ENCODE measurements at places on chromosomes 6 and 20. TPM values are rescaled to one million over a fixed set of nuclear protein-coding genes. Genes with fewer than 3 reads are reported as not detected.

Gene NOX3
- polyA plus RNA-seq: not detected

Gene MAP3K5
- polyA plus RNA-seq: 2.4 TPM

Gene RNF217
- 25.5 TPM for polyA plus RNA-seq

Gene AKAP12
- 13.9 TPM for polyA plus RNA-seq

Gene GGTLC1
- not detected for polyA plus RNA-seq

Gene GJA10
- polyA plus RNA-seq: not detected

Gene C6orf52
- 0.60 TPM for polyA plus RNA-seq

DNA sequence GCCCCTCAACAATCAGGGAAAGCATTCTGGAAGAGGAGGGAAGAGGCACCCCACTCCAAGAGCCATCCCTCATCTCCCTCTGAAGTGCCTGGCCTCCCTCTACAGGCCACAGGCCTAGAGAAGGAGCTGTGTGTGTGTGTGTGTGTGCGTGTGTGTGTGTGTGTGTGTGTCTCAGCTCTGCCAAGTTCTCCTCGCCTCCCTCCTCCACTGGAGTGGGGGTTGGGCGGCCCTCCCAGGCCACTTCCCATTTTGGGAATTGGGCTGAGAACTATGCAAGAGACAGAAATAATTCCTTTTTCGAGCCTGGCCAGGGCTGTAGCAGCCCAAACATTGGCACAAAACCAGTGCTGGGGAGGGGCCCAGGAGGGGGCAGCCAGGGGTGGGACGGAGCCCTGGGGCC, 35.7 kb downstream of the KCNB1 start:
- no peak for DNase-seq

DNA sequence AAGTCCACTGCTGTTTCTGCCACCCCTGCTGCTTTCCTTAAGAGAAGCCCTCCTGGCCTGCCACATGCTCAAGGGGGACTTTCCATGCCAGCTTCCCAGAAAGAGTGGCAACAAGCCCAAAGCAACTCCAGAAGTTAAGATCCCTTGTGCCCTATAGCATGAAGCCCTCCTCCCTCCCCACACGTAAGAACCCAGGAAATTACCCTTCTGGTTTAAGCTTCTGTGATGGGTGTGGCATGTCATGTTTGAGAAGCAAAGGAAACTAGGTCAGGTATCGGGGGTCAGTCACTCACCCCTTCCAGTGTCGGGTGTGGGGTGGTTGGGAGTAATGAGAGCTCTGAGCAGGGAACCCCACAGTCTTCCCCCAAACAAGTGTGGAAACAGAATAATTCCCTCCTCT, 196.1 kb downstream of the LRFN2 start:
- no peak for DNase-seq

DNA sequence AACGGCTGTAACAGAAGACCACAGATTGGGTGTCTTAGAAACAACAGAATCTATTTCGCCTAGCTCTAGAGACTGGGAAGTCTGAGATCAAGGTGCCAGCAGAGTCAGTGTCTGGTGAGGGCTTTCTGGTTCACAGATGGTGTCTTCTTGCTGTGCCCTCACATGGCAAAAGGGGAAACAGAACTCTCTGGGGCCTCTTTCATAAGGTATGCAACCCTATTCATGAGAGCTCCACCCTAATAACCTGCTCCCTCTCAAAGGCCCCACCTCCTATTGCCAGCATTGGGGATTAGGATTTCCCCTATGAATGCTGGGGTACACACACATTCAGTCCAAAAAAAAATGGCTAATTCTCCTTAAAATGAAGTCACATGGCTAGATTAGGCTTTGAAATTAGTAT, 10.0 kb downstream of the TXNDC5 start:
- no peak for DNase-seq

DNA sequence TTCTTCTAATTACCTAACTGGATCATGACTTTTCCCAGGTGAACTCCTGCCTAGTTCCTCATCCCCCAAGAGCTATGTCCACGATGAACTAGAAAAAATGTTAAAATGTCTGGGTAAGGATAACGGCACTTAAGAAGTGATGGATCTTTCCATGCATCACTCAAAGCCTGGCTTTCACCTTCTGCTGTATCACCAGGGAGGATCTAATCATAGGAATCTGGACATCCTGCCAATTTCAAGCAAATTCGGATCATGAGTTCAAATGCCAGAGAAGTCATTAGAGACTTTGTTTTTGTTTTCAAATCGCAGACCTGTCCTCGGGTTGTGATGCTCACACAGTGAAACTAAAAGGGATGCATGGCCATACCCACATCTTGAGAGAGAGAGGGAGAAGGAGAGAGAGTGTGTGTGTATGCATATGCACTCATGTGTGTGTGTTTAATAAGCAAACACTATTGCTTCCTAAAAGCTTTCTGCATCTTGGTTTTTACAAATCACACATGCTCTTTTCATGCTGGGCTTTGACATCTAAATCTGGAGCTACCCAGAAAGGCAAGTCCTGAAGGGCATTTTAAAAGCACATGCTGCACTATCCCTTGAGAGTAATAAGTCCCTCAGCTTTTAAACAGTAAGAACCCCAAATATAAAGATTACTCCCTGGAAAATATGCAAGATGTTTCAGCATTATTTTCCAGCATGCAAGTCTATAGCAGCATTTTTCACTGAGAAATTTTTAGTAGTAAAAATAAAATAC, 524.6 kb upstream of the NOX3 start:
- DNase-seq: no peak

DNA sequence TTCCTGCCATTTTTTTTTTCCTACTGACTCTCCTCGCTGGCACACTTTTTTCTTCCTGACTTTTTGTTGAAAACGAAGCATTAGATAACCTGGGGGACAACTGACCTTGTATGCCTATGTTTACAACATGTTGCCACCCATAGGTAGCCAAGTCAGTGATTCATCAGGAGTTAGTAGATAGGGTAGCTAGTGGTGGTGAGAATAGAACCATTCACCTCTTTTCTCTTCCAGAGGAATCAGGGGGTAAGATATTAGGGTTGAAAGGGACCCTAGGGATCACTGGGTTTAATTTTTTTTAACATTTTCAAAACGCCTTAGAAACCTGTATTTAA, 427.9 kb upstream of the FLRT3 start:
- no peak for DNase-seq

- DNase-seq: peak; percentile 36
These were observed 5.1 kb downstream of the PNRC1 start for GRCh38 chr6:89085409-89086205.

GRCh38 chr6:112004201-112005012, 49.5 kb upstream of the CCN6 start:
- DNase-seq: no peak

- DNase-seq: no peak
These were observed 339.0 kb downstream of the NRN1 start for GRCh38 chr6:5667737-5668136.

GRCh38 chr6:130720076-130720715, 107.0 kb upstream of the SMLR1 start:
- peak; percentile 29 for DNase-seq

- no peak for DNase-seq
These were observed 55.8 kb upstream of the IYD start for GRCh38 chr6:150312844-150313584.

GRCh38 chr20:24776755-24777271, 172.3 kb upstream of the CST7 start:
- DNase-seq: no peak

- DNase-seq: no peak
These were observed 32.9 kb upstream of the EYA4 start for GRCh38 chr6:133208183-133208755.

DNA sequence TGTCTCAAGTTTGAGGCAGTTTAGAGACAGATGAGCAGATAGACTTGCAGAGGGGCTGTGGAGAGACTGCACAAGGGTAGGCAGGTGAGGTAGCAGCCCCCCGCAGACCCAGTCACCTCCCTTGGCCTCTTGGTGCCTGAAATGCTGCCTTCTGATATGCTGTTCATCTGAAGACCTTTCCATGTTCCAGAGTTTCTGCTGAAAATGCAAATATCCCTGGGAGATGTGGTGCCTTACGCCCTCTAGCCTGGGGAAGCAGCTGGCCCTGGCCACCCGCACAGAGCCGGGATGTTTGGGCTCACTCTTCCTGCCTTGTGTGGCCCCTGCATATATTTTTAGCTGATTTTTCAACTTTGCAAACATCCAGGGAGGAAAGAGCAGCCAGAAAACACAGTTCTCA, 51.4 kb downstream of the TMEM242 start:
- DNase-seq: no peak

DNA sequence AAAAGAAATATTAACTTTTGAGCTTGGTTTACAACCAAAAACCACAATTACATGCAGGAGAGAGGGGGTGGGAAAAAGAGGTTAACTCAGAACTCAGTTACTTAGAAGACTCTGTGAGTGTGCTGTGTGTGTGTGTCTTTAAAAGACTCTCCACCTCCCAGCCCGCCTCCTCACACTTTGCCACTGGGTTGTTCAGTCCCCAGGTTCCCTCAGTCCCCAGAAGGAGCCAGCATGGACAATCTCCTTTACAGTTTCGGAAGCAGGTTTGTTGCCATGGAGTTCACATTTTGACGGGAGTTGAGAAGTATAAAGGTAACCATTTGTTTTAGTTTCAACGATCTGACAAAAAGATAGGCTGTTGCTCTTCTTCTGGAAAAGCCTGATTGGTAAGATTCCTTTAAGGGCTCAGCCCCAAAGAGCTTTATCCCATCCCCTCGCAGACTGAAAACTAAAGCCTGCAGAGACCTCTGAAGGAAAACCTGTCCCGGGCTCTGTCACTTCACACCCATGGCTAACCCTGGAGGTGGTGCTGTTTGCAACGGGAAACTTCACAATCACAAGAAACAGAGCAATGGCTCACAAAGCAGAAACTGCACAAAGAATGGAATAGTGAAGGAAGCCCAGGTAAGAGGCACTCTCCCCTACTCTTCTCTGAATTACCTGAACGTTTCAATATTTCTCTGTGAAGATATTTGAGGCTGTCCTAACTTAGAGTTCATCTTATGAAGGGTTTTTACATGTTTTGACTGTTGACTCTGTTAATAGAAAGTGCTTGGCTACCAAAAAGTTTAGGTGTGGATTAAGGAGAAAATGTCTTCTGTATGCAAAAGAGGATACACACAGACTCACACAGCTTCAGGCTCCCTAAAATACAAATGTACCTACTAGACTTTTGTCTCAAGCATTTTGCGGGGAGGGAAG, at the start of gene SPTLC3:
Gene SPTLC3 (plus strand): TSS at position 212 of the 921 bp plus-strand sequence. CDS start 296 bp downstream, at position 508.
- DNase-seq: peak; percentile 72

GRCh38 chr20:63491635-63492230, 7.2 kb downstream of the EEF1A2 start:
- no peak for DNase-seq

GRCh38 chr6:157530126-157530525, 149.1 kb downstream of the ZDHHC14 start:
- no peak for DNase-seq

DNA sequence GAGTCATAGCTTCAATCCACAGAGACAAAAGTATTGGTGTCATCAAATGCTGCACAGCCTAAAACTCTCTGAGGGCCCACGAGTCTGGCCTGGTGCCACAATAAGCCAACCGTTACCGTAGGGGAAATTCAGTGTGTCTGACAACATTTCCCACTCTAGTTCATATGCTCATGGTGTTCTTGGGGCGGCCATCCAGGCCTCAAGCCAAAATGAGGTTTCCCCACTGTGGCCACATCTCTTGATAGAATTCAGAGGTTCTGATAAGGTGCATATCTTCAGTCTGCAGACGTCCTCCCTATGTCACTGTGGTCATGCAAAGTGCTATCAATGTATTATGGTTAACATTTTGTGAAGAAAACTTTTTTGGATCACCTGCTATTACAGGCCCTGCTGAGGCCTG, 627.7 kb downstream of the QKI start:
- no peak for DNase-seq

DNA sequence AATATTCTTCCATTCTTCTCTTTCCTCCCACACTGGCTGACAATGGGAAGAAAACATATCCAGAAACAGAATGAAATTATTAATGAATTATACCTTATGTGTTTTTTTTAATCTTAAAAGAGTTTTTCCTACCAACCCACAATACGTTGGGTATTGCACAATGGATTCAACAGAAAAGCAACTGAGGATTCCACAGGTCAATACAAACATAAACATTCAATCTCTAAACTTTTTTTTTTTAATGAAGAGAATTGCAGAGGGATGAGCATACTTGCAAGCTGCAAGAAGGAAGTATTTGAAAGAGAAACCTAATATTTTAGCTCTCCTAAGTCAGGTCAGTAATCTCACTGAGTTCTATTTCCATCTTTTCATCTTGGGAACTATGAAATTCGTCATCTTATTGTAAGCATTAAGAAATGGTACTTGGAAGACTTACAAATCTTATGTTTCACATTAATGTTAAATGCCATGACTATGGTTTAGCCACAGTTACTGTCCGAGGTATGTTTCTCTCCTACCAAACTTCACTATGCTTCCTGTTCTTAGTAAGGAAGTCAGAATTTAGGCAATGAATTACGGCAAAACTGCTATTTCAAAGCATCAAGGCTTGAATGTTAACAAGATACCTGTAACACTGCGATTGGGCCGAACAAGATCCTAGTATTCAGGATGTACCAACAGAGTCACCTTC, 100.8 kb downstream of the HIVEP2 start:
- no peak for DNase-seq

Data from mammary epithelial cell (primary cell).